Liver (tissue), 10 donors: ENCODE measurements at places on chromosomes 2 and 18.

GRCh38 chr18:49613641-49614151 is 51.8 kb downstream of the LIPG start:
- no peak for DNase-seq

GRCh38 chr2:9484533-9484932 is 10.2 kb downstream of the IAH1 start:
- DNase-seq: no peak

DNA sequence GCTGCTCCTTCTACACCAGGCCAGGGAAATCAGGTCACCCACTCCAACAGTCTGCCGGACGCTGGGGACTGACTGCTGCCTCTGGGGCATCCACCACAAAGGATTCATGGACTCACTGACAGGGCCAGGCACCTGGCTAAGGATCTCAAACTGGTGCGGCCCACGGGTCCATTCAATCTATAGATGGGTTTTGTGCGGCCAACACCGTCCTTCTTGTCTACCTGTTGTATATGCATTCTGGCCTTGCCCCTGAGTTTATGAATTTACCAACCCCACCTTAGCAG is 10.9 kb upstream of the SLC20A1 start:
- DNase-seq: no peak

DNA sequence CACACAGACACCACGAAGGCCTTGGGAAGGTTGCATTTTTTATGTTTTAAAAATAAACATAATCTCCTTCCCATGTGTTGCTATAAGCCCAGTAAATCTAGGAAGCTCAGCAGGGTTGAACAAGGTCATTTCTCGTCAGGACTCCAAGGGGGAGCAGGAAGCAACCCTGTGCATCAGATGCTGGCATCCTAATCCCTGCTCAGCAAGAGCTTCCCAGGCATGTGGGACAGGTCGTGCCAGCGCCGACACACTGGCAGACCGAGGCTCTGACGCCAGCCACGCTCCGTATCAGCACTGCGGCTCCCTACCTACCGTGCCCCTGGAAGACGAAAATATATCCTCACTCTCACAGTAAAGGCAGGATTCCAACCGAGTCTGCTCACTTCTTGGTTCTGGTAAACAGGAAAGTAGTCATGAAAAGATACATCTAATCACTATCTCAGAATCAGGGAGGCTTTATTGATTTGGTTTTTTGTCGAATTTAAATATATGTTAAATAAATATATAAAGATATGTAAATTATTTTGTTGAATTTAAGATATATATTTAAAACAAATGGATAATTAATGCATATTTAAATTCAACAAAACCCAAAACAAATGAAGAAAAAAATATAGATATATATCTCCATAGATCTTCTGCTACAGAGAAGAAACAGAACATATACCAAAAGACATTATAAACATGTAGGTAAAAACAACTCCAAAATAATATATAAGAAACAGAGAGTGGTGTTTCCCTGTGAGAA is 61.4 kb downstream of the TXNL1 start:
- DNase-seq: no peak

DNA sequence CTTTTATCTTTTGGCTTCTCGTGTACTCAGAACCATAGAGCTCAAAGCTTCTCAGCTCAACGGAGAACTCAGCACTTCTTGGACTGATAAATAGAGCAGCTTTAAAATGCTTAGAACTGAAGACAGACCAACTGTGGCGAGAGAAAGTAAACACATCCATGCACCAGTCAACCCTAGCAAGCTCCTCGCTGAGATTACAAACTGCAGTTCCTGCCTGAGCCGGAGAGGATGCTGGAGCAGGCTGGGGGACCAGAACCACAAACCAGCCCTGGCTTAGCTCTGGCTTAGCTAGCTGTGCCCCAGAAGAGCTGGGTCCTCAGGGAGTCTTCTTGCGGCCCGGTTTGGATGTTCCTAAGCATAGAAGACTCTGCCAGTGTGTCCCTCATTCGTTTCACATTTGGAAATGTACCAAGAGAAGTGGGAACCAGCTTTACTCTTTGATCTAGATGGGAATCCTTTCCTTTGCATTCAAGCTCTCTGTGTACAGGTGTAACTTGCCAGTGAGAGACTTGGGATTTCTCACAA is 5.6 kb downstream of the PAX8 start:
- no peak for DNase-seq

GRCh38 chr2:212535996-212536816 is 2.4 kb downstream of the ERBB4 start:
- DNase-seq: no peak

DNA sequence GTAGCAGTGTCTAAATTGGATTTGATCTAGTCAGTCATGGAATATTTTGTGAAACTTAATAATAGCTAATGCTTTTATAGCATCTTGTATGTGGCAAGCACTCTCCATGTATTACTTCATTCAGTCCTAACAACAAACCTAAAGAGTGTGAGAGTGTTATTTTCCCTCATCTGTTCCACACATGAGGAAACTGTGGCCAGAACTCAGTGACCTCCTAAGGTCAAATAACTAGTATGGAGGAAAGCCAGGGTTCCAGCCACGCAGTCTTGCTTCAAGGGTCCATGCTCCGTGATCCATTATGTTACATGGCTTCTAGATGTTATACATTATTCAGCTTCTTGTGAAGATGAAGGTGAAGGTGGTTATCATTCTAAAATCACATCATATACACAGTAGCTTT is 45.5 kb downstream of the TWSG1 start:
- no peak for DNase-seq
